ENCODE measurements at places on chromosomes 5 and 9. TPM values are rescaled to one million over a fixed set of nuclear protein-coding genes. Genes with fewer than 3 reads are reported as not detected.

GRCh38 chr5:61701877-61702602, 370.0 kb downstream of the ZSWIM6 start:
- DNase-seq: no peak

- no peak for DNase-seq
These were observed 109.1 kb upstream of the PTGER4 start for GRCh38 chr5:40570408-40571129.

- DNase-seq: no peak
These were observed 724 bp downstream of the MACROH2A1 start for GRCh38 chr5:135398160-135398854.

Gene PTGS1
- total RNA-seq: 4.7 TPM

- DNase-seq: no peak
These were observed 50.9 kb downstream of the AP3B1 start for GRCh38 chr5:78243639-78244038.

- peak; percentile 51 for DNase-seq
These were observed 372.4 kb downstream of the KCNN2 start for GRCh38 chr5:114734238-114734637.

GRCh38 chr5:29079771-29080170, 2041.4 kb upstream of the CDH9 start:
- DNase-seq: no peak

DNA sequence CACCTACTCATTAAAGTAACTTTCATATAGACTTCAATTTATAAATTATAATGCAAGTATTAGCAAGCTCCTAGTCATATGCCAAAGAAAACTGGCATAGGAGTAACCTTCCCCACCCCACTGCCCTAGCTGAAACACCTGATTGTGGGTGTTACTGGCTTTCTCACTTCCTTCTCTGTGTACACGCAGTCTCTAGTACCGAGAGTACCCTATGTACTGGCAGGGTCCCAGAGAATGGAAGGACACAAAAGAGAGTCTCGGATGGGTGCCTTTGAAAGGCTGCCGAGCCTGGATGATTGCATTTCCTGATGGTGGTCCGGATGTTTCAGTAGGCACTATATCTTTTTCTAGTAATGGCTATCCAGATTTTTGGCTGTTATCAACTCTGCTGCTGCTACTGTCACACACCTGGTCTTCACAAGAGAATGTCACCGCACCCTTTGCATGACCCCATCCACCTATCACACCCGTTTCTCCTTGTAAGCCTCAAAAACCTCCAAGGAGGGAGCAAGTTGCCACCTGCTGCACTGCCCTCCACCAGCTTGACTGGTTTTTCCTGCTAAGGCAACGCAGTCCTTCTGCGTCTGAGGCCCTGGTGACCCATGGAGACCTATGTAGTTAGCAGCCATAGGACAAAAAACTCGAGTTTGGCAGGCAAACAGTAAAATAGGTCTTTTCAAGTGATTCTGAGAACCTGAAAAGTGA, 53.8 kb upstream of the CLINT1 start:
- no peak for DNase-seq

GRCh38 chr5:160837749-160838593, 14.0 kb downstream of the ATP10B start:
- DNase-seq: peak; percentile 52

DNA sequence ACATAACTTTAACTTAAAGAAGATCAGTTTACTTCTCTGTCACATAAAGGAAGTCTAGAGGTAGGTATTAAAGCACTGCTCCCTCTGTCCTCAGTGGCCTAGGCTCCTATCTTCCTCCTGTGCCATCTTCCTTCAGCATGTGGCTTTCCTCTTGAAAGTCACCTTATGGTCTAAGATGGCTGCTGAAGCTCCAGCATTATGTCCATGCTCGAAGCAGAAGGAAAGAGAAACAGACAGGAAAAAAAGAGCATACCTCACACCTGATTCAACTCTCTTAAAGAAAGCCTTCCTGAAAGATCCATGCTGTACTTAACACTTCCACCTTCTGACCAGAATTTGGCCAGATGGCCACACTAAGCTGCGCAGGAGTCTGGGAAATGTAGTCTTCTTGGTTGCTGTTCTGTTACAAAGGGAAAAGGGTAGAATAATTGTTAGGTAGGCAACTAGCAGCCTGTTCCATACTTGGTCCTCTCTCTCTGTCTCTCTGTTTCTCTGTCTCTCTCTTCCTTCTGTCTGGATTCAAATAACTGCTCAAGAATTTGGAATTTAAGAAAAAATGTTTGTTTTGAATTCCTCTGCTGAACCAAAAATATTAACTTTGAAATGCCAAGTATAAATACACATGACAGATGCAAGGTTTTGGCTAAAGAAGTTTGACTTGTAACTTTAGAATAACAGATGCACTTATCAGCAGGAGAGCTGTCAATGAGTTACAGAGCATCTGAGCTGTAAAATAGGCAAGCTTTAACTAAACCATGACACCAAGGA, 16.0 kb downstream of the TMEM174 start:
- no peak for DNase-seq

DNA sequence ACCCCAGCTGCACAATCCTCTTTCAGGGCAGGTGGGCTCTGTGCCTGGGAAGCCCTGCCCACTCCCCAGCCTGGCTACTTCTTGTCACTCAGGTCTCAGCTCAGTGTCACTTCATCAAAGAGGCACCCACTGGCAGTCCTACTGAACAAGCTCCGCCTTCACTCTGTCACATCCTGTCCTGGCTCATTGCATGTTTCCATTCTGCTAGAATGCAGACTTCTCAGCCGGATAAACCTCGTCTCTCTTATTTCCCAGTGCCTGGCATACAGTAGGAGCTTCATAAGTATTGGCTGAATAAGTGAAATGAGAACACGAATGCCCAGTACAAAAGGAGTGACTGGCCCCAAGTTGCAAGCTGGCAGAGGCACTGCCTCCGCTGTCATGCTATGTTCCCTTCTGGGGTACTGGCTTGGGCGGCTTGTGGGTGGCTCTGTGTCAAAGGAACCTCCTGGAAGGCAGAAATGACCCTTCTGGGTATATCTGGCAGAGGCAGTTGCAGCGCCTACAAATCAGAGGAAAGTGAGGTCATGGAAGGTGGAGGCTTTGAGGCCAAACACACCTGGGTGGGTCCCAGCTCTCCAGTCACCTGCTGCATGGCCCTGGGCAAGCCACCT, 98.3 kb upstream of the PHYKPL start:
- peak; percentile 28 for DNase-seq

Gene MRPL22
- total RNA-seq: 11.9 TPM

Gene STPG3
- not detected for total RNA-seq

GRCh38 chr5:95365302-95366095, 25.7 kb upstream of the FAM81B start:
- DNase-seq: no peak
